ENCODE measurements at places on chromosomes 16 and 17. TPM values are rescaled to one million over a fixed set of nuclear protein-coding genes. Genes with fewer than 3 reads are reported as not detected.

Gene CCL7
- polyA plus RNA-seq, result 1.2 TPM

Gene FBXW10
- polyA plus RNA-seq, result not detected

Gene LPCAT2
- polyA plus RNA-seq, result 6.4 TPM

Gene KRTAP4-9
- not detected for polyA plus RNA-seq

Gene TBC1D3I
- 0.32 TPM for polyA plus RNA-seq

Gene CLEC16A
- 29.0 TPM for polyA plus RNA-seq

Gene CSH1
- polyA plus RNA-seq, result 0.26 TPM

Gene KIFC3
- polyA plus RNA-seq, result 55.3 TPM

DNA sequence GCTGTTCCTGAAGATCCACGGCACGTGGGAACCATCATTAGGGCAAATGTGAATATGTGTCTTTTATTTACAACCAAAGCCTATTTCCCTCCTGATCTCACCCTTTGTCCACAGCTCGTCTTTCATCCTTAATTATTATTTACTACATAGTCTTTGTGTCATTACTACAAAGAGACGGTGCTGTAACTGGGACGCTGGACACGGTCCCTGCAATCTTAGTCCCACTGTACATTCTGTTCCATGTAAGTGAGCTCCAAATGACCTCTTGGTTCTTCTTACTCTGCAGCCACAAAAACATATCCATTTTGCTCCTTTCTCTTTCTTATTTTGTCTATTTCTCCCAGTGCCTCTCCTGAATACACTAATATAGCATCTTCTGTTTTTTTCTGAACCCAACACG is 12.7 kb upstream of the KRT23 start:
- H3K27me3 ChIP-seq, result no peaks in the 10 kb centered on the region
- no peaks in the 10 kb centered on the region for H3K36me3 ChIP-seq
- DNase-seq, result no peak
- no peak overlapping the region for H3K27ac ChIP-seq
- H3K4me3 ChIP-seq, result no peak overlapping the region
- H3K4me1 ChIP-seq, result peaks cover 6% of the 10 kb centered on the region

DNA sequence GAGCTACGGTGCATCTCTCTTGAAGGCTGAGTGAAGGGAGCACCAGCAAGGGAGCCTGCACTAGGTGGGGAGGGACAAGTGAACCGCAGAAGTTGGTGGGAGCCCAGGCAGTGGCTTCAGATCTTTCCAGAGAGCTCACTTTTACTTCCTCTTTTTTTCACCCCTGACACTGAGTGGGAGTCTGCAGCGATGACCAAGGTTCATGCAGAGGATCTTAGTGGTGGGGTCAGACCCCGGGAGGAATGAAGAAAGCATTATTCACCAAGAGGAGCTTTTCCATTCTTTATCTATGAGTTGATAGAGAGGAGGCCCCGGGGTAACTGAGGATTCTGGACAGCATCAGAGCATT is 3.0 kb upstream of the CCL2 start:
- H3K36me3 ChIP-seq, result no peaks in the 10 kb centered on the region
- H3K4me3 ChIP-seq, result no peak overlapping the region
- no peaks in the 10 kb centered on the region for H3K27me3 ChIP-seq
- peaks cover 58% of the 10 kb centered on the region for H3K4me1 ChIP-seq
- H3K27ac ChIP-seq, result peak overlapping the region; percentile 59

DNA sequence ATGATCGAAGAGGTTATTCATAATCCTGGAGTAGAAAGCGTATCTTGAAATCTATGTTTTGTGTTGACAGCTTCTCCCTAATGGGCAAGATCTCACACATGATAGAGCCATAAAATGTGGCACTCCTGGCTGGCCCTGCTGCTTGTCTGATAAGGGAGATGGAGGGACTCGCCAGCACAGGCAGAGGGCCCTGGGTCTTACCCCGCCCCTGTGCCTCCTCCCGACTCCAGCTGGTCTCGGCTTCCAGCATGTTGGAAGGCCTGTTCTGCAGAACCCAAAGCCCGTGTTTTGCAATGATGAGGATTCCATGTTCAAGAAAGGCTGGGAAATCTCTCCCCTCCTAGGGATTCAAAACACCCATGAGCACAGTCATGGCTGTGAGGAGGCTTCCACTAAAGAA is 106.7 kb upstream of the SDK2 start:
- DNase-seq, result peak; percentile 73
- H3K27me3 ChIP-seq, result peaks cover 10% of the 10 kb centered on the region
- H3K36me3 ChIP-seq, result no peaks in the 10 kb centered on the region
- peak overlapping the region; percentile 47 for H3K27ac ChIP-seq
- H3K4me3 ChIP-seq, result no peak overlapping the region
- peaks cover 5% of the 10 kb centered on the region for H3K4me1 ChIP-seq

- no peaks in the 10 kb centered on the region for H3K36me3 ChIP-seq
- H3K27ac ChIP-seq, result no peak overlapping the region
- no peaks in the 10 kb centered on the region for H3K27me3 ChIP-seq
Measured at GRCh38 chr17:51873302-51873701, 285.2 kb downstream of the CA10 start.

- H3K36me3 ChIP-seq, result no peaks in the 10 kb centered on the region
- peaks cover 29% of the 10 kb centered on the region for H3K27me3 ChIP-seq
- H3K4me3 ChIP-seq, result peak overlapping the region; percentile 90
- DNase-seq, result peak; percentile 88
- peaks cover 35% of the 10 kb centered on the region for H3K4me1 ChIP-seq
Measured at GRCh38 chr17:8125154-8125946, 1.4 kb upstream of the HES7 start.

- no peak for DNase-seq
- no peaks in the 10 kb centered on the region for H3K27me3 ChIP-seq
- no peaks in the 10 kb centered on the region for H3K36me3 ChIP-seq
- peak overlapping the region; percentile 24 for H3K27ac ChIP-seq
- no peak overlapping the region for H3K4me3 ChIP-seq
Measured at GRCh38 chr17:61382796-61383688, 16.6 kb upstream of the TBX2 start.

DNA sequence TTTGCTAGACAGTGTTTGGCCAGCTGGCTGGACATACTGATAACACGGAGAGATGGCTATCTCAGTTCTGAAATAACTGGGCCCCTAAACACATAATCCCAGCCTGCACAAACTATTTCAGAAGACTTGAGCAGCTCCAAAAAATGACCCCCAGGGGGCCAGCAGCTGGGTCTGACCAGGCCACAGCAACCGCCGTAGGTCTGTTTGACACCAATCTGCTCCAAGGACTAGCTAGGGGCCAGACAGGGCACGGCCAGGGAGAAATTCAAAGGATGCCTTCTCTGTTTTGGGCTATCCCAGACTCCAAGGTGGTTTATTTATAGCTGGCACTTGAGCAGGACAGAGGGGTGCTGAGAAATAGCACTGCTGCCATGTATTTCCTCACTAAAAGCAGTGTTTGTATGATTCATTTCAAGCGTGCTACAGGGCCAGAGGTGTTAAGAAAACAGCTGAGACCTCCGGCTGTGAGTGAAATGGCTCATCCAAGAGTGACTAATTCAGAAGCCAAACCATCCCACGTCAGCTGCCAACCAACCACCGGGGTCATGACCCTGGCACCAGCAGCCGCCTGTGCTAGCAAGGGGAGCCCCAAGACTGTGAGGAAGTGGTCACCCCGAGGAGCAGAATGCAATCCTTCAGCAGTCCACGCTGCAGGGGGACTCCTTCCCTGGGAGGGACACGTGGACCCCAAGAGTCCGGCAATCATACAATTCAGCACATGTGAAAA is 5.7 kb downstream of the GGA2 start:
- H3K27me3 ChIP-seq, result no peaks in the 10 kb centered on the region
- peaks cover 4% of the 10 kb centered on the region for H3K4me1 ChIP-seq
- DNase-seq, result peak; percentile 67
- H3K36me3 ChIP-seq, result no peaks in the 10 kb centered on the region
- H3K4me3 ChIP-seq, result no peak overlapping the region

DNA sequence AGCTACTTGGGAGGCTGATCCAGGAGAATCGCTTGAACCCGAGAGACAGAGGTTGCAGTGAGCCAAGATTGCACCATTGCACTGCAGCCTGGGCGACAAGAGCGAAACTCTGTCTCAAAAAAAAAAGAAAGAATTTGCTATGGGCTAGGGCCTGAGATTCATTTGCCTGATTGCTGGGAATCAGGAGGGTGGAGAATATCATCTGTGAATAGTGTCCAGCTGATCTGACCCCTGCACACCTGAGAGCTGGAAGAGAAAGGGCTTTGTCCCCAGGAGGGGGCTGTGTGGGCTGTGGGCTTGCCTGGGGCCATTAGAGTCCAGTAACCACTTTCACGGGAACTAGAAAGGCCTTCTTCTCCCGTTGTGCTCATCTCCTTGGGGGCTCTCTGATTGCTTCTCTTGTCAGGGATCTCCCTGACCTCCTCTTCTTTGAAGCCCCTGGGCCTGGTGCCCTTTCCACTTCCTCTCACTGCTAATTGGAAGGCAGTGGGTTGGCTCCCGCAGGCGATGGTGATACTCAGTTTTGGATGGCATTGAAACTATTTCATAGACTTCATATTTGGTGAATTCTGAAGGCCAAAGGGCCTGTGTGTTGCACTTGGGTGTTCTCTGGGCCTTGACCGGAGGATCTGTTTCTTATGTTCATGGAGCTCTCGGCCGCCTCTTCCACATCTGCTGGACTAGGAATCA is 66.1 kb upstream of the NFAT5 start:
- no peaks in the 10 kb centered on the region for H3K36me3 ChIP-seq
- no peak overlapping the region for H3K4me3 ChIP-seq
- DNase-seq, result no peak

GRCh38 chr17:43825567-43825966 is 7.4 kb downstream of the MPP3 start:
- H3K27me3 ChIP-seq, result no peaks in the 10 kb centered on the region
- H3K27ac ChIP-seq, result no peak overlapping the region
- no peak for DNase-seq
- no peaks in the 10 kb centered on the region for H3K36me3 ChIP-seq
- no peak overlapping the region for H3K4me3 ChIP-seq

DNA sequence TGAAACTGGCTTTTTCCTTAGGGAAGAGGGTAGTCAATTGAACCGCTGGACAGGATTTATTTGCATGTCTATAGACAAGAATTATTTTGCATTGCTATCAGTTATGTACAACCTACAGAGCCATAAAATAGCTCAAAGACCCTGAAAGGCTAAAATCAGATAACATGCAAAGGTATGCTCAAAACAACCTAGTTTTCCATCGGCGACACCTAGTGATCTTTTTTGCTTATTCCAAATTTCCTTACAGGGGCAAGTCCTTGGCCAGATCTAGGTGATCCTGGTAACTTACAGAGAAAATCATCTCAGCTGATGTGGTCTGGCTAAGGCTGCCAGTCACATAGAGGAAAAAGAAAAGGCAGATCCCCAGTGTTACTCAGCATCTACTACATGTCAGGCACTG is 141.2 kb upstream of the RPL38 start:
- H3K4me1 ChIP-seq, result no peaks in the 10 kb centered on the region
- H3K36me3 ChIP-seq, result no peaks in the 10 kb centered on the region
- peaks cover 11% of the 10 kb centered on the region for H3K27me3 ChIP-seq

DNA sequence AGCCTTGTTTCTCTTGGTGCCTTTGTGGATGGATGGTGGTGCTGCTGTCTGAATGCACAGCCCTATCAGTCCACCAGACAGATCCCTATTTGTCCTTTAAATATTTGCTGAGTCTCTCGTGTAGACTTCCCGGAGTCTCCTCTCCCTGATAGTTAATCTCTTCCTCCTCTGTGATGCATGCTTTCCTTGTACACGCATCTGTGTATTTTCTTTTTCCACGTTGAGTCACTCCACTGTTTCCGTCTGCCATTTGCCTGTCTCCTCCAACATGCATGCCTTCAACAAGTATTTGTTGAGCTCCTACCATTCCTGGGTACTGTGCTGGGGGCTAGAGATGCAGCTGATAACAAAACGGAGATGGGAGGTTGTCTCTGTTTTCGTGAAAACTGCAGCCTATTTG is 282.6 kb downstream of the HAPSTR1 start:
- no peak overlapping the region for H3K27ac ChIP-seq
- no peaks in the 10 kb centered on the region for H3K4me1 ChIP-seq
- DNase-seq, result no peak
- no peak overlapping the region for H3K4me3 ChIP-seq
- no peaks in the 10 kb centered on the region for H3K27me3 ChIP-seq
- H3K36me3 ChIP-seq, result no peaks in the 10 kb centered on the region

- H3K27ac ChIP-seq, result peak overlapping the region; percentile 84
- no peak for DNase-seq
- H3K4me3 ChIP-seq, result peak overlapping the region; percentile 94
- H3K36me3 ChIP-seq, result no peaks in the 10 kb centered on the region
- H3K4me1 ChIP-seq, result peaks cover 9% of the 10 kb centered on the region
- H3K27me3 ChIP-seq, result no peaks in the 10 kb centered on the region
Measured at GRCh38 chr17:18040261-18040858, 1.2 kb downstream of the GID4 start.

- DNase-seq, result no peak
- peaks cover 2% of the 10 kb centered on the region for H3K4me1 ChIP-seq
- H3K36me3 ChIP-seq, result no peaks in the 10 kb centered on the region
- H3K27me3 ChIP-seq, result no peaks in the 10 kb centered on the region
Measured at GRCh38 chr16:50285406-50286003, 19.2 kb downstream of the ADCY7 start.

- H3K4me1 ChIP-seq, result no peaks in the 10 kb centered on the region
- no peak overlapping the region for H3K4me3 ChIP-seq
- DNase-seq, result no peak
- peak overlapping the region; percentile 78 for H3K27ac ChIP-seq
Measured at GRCh38 chr17:44568945-44569858, 11.9 kb downstream of the FZD2 start.

GRCh38 chr17:74945543-74945942 is 9.8 kb downstream of the OTOP3 start:
- DNase-seq, result no peak
- H3K36me3 ChIP-seq, result no peaks in the 10 kb centered on the region
- H3K27me3 ChIP-seq, result peaks cover 7% of the 10 kb centered on the region
- H3K27ac ChIP-seq, result no peak overlapping the region

GRCh38 chr17:21678393-21679081 is 13.8 kb upstream of the KCNJ18 start:
- no peaks in the 10 kb centered on the region for H3K36me3 ChIP-seq
- H3K27me3 ChIP-seq, result no peaks in the 10 kb centered on the region
- no peak for DNase-seq
- H3K4me3 ChIP-seq, result no peak overlapping the region
- no peak overlapping the region for H3K27ac ChIP-seq
- no peaks in the 10 kb centered on the region for H3K4me1 ChIP-seq

GRCh38 chr16:11563493-11564040 is 23.2 kb downstream of the LITAF start:
- peaks cover 30% of the 10 kb centered on the region for H3K4me1 ChIP-seq
- no peak overlapping the region for H3K27ac ChIP-seq
- H3K36me3 ChIP-seq, result no peaks in the 10 kb centered on the region
- DNase-seq, result no peak
- no peak overlapping the region for H3K4me3 ChIP-seq

- no peaks in the 10 kb centered on the region for H3K27me3 ChIP-seq
- no peak for DNase-seq
Measured at GRCh38 chr16:75938818-75939217, 212.5 kb upstream of the CPHXL start.

DNA sequence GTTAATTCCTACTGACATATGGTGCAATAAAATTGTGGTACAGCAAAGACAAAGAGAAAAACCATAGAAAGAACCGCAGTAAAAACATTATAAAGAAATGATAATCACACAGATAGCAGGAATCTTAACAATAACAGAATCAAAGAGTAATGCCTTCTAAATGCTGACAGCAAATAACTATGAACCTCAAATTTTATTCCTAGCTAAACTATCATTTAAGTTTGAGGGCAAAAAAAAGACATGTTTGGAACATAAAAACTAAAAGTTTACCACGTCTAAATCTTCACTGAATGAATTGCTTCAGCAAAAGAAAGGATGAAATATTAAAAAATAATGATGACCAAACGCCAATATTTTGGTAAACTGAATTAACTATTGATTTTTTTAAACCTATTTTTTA is 135.8 kb downstream of the CPPED1 start:
- no peaks in the 10 kb centered on the region for H3K27me3 ChIP-seq
- H3K4me3 ChIP-seq, result no peak overlapping the region
- no peak for DNase-seq
- no peaks in the 10 kb centered on the region for H3K36me3 ChIP-seq
